Glutamatergic neuron (in vitro differentiated cells): ENCODE measurements at places on chromosomes 11 and 22. TPM values are rescaled to one million over a fixed set of nuclear protein-coding genes. Genes with fewer than 3 reads are reported as not detected.

The ZFPL1 gene
- total RNA-seq = 33.9 TPM

The RFPL1 gene
- not detected for total RNA-seq

The CCDC73 gene
- not detected for total RNA-seq

The KRTAP5-7 gene
- total RNA-seq = not detected

The BIRC3 gene
- not detected for total RNA-seq

The DESI1 gene
- 34.5 TPM for total RNA-seq

The OLFML1 gene
- total RNA-seq = not detected

The C11orf86 gene
- total RNA-seq = not detected

The LSP1 gene
- total RNA-seq = 2.5 TPM

The GAL3ST3 gene
- total RNA-seq = 2.4 TPM

The SPTBN2 gene
- total RNA-seq = 371 TPM

The IGLL1 gene
- total RNA-seq = not detected

The RAB36 gene
- total RNA-seq = 2.0 TPM

The TMEM86A gene
- 5.4 TPM for total RNA-seq

The IGSF9B gene
- total RNA-seq = 209 TPM

The HPS4 gene
- 55.1 TPM for total RNA-seq

The DRG1 gene
- 64.1 TPM for total RNA-seq

The SLCO2B1 gene
- not detected for total RNA-seq
